Stimulated activated CD8-positive, alpha-beta memory T cell treated with anti-CD3 and anti-CD28 coated beads, Interleukin-2, amount 100 ng/mL, for 1 hour (primary cell): ENCODE measurements at places on chromosomes 12 and 14.
A peak's percentile ranks its signal among the peaks of the same experiment; 100 is the strongest.

- DNase-seq: no peak
Observed at GRCh38 chr12:131350943-131351318, 360.0 kb upstream of the SFSWAP start.

GRCh38 chr14:75010472-75011093 lies 7.9 kb downstream of the EIF2B2 start:
- no peak for DNase-seq

DNA sequence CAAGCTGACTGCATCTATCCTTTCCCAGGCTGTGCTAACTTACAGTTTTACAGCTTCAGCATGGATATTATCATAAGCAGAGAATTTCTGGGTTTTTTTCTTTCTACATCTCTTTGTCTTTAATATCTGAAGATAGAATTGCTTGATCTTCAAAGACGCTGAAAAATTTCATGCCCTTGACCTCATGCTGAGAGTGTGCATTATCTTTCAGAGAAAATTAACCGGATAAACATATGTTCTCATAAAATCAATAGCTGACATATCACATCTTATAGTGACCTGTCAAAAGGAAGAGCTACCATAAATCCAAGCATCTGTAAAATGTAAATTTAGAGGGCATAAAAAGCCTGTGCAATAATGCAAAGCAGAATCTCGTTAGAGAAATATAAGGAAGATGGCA lies 1704.1 kb upstream of the FLRT2 start:
- DNase-seq: no peak

GRCh38 chr12:105189293-105189692 lies 46.7 kb downstream of the APPL2 start:
- no peak for DNase-seq

GRCh38 chr12:38053113-38053512 lies 263.5 kb upstream of the ALG10B start:
- no peak for DNase-seq

- DNase-seq: no peak
Observed at GRCh38 chr12:113612076-113612728, 140.5 kb upstream of the LHX5 start.

DNA sequence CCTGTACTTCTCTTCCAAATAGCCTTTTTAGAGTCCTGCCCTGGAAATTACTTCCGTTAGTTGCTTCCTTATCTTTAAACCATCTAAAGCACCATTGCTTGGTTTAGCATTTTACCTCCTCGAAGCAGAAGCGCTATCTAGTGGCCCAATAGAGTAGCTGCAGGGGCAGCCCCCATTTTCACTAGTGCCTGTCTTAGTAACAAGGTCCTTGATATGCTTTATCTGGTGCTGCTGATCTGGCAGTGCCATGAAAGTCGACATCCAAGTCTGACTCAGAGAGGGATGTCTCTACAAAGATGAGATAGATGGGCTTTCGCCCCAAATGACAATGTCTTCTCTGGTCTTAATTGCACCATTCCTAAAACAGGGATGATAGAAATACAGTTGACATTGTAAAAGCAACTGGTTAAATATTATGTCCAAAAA lies 25.0 kb upstream of the CIT start:
- DNase-seq: peak; percentile 36

- DNase-seq: no peak
Observed at GRCh38 chr14:61598980-61599379, 96.3 kb upstream of the HIF1A start.

GRCh38 chr14:50835280-50835679 lies 4.3 kb upstream of the NIN start:
- DNase-seq: no peak

DNA sequence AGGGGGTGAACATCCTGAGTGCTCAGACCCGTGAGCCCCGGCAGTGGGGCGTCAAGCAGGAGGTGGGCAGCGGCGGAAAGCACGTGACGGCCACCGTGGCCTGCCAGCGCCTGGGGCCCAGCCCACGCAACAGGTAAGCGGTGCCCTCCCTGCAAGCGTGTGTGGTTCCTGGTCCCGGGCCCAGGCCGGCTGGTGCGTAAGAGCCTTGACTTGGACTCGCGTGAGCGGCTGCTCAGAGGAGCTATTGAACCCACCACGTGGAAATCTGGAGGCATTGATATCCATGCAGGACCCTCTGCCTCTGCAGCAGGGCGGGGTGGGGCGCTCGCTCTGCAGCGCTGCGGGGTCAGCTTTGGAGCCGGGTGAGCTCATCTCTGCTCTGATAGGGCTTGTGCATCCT lies 277.0 kb downstream of the TMEM132C start:
- no peak for DNase-seq

- no peak for DNase-seq
Observed at GRCh38 chr14:52044791-52045522, 23.9 kb downstream of the NID2 start.

GRCh38 chr14:44154446-44154845 lies 352.6 kb downstream of the FSCB start:
- DNase-seq: no peak

DNA sequence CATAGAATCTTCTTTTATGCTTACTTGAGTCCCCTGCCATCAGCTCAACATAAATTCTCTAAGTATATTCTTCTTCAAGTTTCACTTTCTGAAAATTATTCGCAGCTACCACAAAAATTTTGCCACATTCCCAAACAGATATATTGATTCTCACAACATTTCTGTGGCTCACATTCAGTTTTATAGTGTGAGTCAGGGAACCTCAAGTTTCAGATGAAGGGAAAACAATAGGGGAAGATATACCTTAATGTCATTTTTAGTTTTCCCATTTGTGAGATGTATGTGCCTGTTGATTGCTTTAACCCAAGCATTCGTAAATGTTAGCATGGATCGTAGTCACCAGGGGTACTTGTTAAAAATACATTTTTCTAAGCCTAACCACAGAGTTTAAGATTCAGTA lies 465.8 kb downstream of the CCER1 start:
- no peak for DNase-seq

DNA sequence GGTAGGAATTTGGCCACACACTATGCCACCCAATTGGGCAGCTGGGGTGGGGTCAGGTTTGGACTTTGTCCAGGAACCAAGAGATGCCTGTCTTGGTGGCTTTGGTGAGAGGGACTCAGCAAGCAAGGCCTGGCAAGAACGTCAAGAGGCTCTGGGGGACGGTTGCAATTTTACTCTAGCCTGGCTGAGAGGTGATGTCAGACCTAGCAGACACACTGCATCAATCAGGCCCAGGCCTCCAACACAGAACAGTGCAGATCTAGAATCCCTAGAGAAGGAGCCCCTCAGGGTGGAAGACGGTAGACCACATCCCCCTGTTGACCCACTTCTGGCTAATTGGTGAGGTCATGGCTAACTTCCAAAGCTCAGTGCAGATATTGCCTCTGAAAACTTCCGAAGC lies 1.6 kb upstream of the UNC119B start:
- no peak for DNase-seq

DNA sequence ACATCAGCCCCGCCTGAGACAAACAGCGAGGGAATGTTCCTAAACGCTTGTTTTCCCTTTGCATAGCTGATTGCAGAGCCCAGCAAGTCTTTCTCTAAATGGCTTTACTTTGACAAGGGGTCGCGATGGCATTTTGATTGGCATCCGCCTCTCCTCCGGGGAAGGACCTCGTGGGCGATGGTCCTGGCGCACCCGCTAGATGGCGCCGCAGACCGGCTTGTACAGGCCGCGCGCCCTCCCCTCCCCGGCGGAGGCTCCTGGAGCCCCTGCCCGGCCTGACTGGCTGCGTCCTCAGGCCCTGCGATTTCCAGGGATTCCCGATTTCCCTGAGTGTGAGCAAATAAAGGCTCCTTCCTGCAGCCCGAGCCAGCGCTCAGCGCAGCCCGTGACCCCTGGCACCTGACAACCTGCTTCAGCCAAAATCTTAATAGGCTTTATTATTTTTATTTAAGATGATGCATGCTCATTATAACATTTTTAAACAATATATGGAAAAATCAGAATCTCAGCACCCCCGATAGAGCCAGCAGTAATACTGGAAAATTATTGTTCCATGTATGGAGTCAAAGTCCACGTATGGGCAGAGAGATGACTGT lies 468.3 kb downstream of the AACS start:
- DNase-seq: no peak

- no peak for DNase-seq
Observed at GRCh38 chr12:77833329-77833728, 2.6 kb downstream of the NAV3 start.

DNA sequence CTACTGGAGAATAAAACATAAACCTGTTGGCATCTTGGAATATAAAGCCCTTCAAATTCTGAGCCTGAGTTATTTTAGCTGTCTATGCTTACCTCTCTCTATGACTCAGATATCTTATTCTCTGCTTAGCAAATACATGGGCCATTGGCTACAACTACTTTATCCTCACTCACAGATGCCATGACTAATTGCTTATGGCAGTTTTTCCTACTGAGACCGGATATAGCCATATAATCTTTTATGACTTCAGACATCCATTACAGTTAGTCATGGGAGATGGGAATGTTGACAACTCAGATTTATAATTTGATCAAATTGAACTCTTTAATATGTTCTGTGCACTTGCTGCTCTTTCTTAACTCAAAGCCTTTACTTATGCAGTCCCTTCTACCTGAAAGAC lies 502.4 kb upstream of the ATP2B1 start:
- no peak for DNase-seq

GRCh38 chr14:50820786-50821509 lies 10.0 kb downstream of the NIN start:
- DNase-seq: no peak
